ENCODE measurements at places on chromosomes 16 and 17.
A peak's percentile ranks its signal among the peaks of the same experiment; 100 is the strongest.

- DNase-seq: no peak
Observed at GRCh38 chr17:47888293-47888692, 7.7 kb upstream of the SP2 start.

GRCh38 chr17:33389504-33390135 is 96.5 kb upstream of the ASIC2 start:
- DNase-seq: no peak

DNA sequence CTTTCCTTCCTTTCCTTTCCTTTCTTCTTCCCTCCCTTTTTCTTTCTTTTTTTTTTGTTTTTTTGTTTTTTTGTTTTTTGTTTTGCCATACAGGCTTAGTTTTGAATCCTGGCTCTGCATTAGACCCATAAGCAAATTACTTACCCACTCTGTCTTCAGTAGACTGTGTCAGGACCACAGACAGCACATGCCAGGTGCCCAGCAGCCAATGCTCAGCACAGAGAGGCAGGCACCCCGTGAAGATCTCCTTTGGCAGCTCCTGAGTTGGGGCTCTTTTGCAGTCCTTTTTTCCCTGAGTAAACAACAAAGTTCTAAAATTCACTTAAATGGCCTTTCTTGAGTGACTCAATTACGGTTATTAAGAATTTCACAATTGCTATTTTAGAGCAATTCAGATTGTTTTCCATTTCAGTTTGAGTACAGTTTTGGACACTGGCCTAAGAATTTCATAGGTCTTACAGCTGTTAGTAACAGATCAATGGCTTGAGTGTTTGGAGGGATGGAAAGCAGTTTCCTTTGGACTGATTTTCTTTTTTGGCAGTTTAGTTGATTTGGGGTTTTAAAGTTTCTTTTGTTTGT is 26.2 kb upstream of the SLC5A11 start:
- DNase-seq: no peak

DNA sequence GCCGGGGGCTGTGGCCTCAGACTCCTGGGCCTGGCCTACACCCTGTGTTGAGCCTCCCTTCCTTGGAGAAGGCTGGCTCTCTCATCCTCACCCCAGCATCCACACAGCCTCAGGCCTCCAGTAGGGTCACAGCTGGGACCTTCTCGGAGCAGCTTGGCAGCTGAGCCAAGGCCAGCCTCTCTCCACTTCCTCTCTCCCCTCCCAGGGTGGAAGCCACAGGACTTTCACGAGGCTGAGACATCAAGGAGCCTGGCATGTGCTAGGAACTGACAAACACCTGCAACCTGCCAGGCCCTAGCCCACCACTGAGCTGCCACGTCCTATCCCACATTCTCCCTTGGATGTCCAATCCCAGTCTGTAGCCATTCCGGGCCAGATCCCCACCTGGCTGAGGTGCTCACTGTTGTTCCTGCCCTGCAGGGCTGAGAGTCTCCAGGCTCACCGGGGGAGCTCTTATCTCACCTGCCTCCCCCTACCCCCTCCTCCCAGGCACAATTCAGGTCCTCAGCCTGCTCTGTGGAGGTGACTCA is 3.1 kb downstream of the MMP15 start:
- no peak for DNase-seq

DNA sequence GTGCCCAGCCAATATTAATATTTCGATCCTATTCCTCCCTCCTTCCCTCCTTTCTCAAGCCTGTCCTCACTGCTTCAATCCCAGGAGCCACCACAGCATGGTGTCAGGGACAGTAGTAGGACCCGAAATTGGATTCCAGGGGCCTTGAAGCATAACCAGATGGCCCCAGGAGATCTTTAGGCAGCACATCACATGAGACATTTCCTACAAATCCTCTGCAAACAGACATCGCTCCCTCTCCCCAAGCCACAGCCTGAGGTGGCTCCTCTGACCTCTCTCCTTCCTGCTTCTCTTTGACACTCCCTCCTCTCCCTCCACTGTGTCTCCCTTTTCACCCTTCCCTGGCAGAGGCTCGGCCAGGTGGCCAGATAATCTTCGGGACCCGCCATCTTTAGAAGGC is 76.6 kb downstream of the BMERB1 start:
- DNase-seq: no peak

DNA sequence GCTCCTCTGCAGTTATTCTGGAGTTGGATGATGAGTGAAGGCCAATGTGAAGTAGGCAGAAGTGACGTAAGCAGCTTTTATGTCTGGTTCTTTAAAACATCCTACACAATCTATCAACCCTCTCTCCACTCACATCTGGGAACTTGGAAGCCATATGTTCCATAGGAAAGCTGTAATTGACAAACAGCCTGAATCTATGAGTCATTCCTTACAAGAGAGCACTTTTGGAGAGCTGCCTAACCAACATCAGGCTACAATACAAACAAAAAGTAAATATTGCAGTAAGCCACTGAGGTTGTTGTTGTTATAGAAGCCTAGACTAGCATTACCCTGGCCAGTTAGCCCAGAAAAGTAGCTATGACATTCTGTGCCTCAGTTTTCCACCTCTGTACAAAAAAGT is 5.9 kb downstream of the CCL7 start:
- no peak for DNase-seq

DNA sequence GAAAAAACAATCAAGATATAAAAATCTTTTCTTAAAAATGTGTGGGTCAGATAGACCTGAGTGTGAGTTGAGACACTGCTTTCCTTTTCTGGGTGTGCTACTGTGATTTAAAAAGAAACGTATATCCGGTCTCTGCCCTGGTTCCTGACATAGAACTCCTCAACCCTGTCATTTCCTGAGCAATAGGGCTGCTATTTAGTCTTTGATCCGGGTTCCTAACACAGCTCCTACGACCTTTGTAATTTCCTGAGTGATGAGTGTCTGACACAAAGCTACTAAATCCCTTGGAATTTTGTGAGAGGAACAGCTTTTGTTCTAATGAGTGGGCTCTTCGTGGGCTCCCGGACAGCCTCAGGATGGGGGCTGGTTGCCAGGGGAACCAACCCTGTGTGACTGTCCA is 93.9 kb upstream of the FA2H start:
- DNase-seq: no peak

DNA sequence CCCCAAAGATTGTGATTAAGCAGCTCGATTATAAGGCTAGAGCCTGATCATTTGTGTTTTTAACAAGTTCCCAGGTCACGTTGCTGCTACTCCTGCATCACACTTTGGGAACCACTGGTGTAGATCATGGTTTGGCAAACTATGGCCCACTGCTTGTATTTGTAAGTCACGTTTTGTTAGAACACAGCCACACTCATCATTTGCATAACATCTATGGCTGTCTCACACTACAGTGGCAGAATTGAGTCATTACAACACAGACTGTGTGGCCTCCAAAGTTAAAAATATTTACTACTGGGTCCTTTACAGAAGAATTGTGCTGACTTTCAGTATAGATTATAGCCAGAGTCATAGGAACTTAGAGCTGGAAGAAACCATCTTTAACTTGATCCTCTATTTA is 515.3 kb upstream of the PSMD7 start:
- no peak for DNase-seq

GRCh38 chr17:40338058-40338457 is 26.5 kb downstream of the GJD3 start:
- no peak for DNase-seq

GRCh38 chr16:51440131-51440889 is 289.2 kb upstream of the SALL1 start:
- DNase-seq: no peak

GRCh38 chr17:58402047-58402446 is 15.3 kb downstream of the RNF43 start:
- DNase-seq: no peak

- no peak for DNase-seq
Observed at GRCh38 chr16:55496509-55497145, 12.2 kb upstream of the LPCAT2 start.

DNA sequence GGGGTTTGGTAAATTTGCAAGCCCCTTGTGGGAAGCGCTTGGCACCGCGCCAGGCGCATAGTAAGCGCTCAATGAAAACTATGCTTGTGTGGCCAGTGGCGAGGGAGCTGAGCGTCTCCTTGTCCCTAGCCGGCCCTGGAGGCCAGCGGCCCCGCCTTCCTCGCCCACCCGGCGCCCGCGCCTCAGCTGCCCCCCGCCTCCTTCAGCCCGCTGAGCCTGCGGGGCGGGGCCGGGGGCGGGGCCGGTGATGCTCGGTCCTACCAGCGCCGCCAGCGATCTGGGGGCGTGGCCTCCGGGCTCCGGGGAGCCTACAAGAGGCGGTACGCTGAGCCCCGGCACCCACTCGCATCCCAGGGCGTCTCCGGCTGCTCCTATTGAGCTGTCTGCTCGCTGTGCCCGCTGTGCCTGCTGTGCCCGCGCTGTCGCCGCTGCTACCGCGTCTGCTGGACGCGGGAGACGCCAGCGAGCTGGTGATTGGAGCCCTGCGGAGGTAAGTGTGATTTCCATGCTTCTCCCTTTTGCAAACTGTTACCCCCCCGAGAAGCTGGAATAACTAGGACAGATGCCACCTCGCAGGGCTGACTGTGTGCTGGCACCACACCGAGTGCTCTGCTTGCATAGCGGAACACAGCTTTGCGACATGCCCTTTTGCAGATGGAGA is at the start of gene CRISPLD2:
Gene CRISPLD2 (plus strand): TSS at position 342 of the 661 bp plus-strand sequence. CDS start 18,511 bp downstream, outside the sequence.
- DNase-seq: peak; percentile 97

GRCh38 chr16:337437-337836 is 15.1 kb downstream of the AXIN1 start:
- no peak for DNase-seq

- no peak for DNase-seq
Observed at GRCh38 chr16:82585675-82586074, 41.1 kb upstream of the CDH13 start.

DNA sequence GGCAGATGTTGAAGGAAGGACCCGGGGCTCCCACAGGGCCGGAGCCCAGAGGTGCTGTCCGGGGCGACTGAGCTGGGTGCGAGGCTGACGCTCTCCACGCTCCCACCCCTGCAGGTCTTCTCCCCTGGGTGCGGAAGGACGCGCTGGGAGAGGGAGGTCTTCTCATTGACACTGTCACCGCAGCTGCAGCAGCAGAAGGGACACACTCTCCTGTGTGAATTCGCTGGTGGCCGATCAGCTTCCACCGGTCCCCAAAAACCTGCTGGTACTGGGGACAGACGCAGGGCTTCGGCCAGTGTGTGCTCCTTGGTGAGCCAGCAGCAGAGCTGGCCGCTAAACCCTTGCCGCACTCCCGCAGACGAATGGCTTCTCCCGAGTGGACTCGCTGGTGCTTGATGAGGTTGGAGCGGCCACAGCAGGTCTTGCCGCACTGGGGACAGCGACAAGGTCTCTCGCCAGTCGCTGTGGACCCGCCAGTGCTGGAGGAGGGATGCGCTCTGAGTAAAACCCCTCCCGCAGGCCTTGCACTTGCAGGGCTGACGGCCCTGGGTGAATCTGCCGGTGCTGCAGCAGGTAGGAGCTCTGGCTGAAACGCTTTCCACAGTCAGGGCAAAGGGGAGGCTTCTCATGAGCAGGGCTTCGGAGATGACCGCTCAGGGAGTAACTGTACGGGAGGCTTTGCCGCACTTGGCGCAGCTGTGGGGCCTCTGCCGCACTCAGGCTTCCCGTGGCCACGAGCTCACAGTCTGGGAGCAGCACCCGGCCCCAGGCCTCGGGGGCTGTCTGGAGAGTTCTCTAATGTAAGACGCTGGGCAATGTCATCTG is 6.2 kb downstream of the ZNF843 start:
- DNase-seq: no peak

DNA sequence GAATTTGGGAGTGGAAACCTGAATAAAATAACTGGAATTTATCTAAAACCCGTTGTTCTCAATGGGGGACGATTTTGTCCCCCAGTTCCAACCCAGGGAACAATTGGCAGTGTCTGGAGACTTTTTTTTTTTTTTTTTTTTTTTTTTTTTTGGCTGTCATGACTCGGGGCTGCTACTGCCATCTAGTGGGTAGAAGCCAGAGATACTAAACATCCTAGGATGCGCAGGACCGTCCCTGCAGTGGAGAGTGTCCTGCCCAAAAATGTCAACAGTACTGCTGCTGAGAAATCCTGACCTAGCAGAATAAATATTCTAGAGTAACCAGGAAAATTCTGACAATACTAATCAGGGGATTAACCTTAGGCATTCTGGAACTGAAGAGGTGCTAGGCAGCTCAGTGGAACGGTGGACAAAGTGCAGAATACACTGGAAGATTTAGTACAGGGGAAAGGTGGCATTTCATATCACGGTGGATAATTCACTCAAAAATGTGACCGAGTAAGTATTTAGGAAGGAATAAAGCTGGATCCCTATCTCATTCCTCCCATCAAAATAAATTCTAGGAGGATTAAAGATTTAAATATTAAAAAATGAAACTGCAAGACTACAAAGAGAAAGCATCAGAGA is 107.6 kb downstream of the SPECC1 start:
- peak; percentile 83 for DNase-seq

DNA sequence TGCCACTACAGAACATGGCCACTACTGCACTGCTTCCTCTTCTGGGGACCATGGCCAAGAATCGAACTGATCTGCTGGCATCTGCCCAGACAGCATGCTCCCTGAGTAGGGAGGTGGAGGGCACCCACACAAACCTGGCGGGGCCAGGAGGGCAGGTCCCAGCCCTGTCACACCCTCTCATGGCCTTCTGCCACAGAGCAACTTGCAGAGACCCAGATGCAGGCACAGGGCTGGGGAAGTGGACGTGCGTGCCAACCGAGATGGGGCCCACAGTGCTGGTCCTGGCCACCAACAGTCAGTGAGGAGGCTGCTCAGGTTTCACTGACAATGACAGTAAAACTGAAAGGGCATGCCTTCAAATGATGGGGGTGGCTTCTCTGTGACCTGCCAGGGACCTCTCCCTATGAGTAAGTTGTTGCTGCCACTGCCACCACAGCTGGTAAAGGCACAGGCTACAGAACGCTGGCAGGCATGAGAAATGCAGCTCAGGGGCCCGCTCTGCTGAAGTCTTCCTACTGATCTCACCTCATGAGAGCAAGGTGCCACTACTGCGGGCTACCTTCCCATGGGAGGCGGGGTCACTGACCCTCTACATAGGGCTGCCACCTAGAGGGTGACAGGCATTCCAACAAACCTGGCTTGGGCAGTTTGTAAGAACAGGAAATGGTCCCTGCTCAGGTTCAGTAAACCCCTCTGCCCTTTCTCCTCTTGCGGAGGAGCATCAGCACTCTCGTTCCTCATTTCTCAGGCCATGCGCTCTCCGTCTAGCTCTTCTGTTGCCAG is 15.5 kb downstream of the HIC1 start:
- no peak for DNase-seq

GRCh38 chr16:57530522-57531252 is 5.7 kb downstream of the CCDC102A start:
- DNase-seq: no peak

DNA sequence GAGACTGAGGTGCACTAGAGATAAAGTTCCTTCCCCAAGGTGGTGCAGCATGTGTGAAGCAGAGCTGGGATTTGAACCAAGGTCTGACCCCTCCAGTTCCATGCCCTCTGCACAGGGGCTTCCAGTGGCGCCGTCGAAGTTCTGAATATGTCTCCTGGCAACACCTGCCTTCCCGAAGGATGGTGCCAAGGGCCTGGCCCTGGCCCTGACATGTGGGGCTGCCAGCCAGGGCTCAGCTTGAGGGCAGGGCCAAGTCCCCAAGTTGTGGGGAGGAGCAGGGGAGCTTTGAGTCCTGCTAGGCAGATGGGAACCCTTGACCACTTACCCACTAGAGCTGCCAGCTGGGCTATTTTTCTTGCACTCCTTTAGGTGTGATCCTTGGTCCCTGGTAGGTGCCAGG is 56.4 kb downstream of the NKD1 start:
- DNase-seq: no peak
